Endothelial cell (in vitro differentiated cells): ENCODE measurements at places on chromosomes 3 and 15.

DNA sequence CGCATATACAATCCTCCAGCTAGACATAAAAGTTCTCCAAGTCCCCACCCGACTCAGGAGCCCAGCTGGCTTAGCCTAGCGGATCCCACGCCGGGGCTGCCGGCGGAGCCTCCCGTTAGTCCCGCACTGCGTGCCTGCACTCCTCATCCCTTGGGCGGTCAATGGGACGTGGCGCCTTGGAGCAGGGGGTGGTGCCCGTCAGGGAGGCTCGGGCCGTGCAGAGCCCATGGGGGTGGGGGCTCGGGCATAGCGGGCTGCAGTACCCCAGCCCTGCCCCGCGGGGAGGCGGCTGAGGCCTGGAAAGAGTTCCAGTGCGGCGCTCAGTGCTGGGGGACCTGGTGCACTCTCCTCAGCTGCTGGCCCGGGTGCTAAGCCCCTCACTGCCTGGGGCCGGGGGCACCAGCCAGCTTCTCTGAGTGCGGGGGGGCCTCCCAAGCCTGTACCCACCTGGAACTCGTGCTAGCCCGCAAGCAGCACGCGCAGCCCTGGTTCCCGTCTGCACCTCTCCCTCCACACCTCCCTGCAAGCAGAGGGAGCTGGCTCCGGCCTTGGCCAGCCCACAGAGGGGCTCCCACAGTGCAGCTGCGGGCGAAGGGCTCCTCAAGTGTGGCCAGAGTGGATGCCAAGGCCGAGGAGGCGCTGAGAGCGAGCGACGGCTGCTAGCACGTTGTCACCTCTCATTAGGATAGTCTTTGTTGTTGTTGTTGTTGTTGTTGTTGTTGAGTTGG lies 12.2 kb upstream of the CCDC50 start:
- DNase-seq, result no peak

- DNase-seq, result no peak
Measured at GRCh38 chr3:48125013-48125705, 63.1 kb downstream of the CDC25A start.

- DNase-seq, result no peak
Measured at GRCh38 chr3:122679882-122680474, 661 bp upstream of the PARP14 start.

- DNase-seq, result no peak
Measured at GRCh38 chr3:57184526-57184925, 15.3 kb downstream of the HESX1 start.

DNA sequence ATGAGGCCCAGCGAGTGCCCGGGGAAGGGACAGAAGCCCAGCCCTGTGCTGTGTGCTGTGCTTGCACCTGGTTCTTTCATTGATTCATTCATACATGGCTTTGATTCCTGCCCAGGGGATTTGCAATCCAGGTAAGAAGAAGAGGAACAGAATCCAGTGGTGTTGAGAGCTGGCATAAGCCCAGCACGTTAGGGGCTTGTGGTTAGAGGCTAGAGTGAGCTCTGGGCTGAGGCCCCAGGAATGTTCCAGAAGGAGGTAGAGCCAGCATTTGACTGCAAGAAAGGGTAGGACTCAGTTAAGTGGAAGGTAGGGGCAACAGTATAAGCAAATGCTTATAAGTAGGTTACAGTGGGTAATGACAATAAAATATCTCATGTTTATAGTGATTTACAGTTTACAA lies 2.3 kb downstream of the VWA5B2 start:
- no peak for DNase-seq

DNA sequence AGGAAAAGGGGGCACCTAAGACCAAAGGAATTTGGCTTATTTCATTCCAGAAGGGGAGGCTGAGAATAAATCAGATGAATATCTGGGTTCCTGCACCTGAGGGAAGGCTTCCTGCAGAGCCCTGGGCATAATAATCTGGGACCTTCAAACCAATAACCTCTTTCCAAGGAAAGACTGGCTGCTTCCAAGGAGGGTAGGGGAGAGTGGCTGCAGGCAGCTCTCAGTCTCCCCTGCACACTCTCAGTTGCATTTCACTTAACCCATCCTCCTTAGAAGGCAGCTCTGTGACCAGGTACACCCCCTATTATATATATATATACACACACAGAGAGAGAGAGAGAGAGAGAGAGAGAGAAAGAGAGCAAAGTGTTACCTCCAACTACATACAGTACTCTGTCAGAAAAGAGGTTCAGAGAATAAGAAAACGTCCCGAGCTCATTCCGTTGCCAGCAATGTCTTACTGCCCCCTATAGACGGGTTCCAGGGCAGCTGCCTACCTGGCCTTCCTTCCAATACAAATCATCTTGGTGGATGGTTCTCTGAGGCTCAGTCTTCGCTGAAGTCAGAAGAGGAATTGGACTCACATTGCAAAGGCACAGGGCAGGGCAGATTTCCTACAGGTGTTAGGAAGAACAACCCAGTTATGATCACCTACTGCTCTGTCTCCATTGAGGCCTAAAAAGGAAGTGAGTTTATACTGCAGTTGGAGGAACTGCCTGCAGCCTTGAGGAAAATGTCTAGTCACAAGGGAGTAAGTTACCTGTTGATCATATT lies 26.1 kb downstream of the CAPN3 start:
- DNase-seq, result peak; percentile 62

DNA sequence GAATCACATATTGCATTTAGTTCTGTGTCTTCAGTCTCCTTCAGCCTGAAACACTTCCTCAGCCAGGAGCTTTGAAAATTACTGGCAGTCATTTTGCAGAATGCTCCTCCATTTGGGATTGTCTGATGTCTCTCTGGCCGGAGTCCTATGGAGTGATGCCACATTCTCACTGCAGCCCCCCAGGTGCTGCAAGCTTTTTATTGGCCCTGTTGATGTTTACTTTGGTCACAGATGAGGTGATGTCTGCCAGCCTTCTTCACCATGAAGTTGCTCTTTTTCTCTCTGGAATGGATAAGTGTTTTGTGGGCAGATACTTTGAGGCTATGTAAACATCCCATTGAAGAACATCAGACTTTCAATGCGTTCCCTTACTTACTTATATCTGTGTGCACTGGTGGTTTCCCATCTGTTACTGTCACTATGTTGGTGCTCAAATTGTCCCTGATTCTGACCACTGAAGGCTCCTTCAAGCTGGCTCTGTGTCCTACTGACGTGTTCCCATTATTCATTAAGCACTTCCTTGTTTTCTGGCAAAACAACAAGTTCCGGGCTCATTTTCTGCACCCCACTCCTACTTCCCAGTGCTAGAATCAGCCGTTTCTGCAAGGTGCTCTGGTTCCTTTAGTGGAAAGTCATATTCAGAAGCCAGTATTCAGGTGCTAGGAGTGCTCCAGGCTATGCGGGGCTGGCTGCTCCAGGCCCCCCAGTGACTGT lies 1.4 kb upstream of the CLEC3B start:
- DNase-seq, result no peak

- DNase-seq, result no peak
Measured at GRCh38 chr3:160098261-160098908, 109.8 kb downstream of the IL12A start.

- DNase-seq, result no peak
Measured at GRCh38 chr3:179324270-179324754, 1.5 kb downstream of the ZNF639 start.

GRCh38 chr3:119530456-119530855 lies 29.0 kb downstream of the CD80 start:
- no peak for DNase-seq

GRCh38 chr3:49716169-49716568 lies 3.3 kb downstream of the AMIGO3 start:
- no peak for DNase-seq

DNA sequence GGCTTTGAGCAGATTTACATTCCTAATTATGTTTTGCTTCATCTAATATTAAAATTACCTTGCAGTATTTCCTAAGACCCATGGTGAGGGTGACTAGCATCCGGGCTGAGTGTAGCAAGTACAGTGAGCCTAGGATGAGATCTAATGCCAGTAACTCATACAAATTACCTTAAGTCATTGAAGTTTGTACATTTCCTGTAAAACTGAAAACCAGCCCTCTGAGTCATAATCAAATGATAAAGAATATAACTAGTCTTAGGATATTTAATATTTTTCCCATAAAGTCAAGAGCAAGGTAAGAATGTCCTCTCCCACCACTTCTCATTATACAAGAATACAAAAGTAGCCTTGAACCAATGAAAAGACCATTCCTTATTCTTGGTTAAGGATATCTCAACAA lies 54.8 kb upstream of the CHRM5 start:
- no peak for DNase-seq

DNA sequence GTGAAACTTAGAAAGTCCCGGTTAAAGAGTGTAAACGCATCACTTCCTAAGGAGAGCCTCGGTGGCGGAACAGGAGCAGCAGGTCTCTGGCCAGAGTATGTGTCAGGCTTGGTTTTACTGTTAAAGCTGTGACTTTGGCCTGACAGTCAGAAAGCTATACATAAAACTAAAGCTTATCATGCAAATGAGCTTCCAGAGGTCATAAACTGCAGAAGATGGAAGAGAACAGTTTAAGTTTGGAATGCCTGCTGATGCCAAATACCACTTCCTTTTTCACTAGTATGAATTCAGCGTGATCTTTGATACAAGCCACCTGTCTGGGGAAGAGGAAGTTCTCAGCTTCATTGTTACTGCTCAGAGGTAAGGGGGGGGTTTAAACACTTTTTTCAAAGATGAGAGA lies 125.1 kb upstream of the CTDSPL start:
- no peak for DNase-seq

DNA sequence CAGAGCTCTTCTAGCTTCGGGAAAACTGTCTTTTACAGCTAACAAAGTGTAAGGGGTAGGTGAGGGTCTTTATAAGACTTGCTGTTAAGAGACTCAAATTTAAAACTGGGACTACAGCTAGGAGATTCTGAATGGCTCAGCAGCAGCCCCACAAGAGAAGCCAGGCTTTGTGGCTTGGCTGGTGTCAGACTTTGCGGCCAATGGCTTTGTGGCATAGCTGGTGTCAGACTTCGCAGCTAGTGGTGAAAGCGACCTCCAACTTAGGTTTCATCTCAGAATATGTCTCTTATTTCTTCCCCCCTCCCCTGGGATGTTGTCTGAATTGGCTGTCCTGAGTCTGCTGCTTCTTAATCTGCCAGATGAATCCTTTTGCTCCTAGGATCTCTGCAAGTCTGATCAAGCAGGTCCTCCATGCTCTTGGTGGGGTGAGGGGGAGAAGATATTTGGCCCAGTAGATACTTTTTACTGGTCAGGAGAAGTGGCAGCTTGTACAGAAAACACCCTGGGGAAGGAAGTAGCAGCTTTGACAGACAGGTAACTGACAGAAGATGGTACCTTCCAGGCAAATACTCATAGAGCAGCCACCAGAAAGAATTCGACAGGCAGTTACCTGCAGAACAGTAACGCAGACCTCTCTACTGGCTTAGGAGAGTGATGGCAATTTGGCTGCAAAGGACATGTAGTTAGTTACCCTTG lies 8.4 kb downstream of the BOC start:
- DNase-seq, result no peak

DNA sequence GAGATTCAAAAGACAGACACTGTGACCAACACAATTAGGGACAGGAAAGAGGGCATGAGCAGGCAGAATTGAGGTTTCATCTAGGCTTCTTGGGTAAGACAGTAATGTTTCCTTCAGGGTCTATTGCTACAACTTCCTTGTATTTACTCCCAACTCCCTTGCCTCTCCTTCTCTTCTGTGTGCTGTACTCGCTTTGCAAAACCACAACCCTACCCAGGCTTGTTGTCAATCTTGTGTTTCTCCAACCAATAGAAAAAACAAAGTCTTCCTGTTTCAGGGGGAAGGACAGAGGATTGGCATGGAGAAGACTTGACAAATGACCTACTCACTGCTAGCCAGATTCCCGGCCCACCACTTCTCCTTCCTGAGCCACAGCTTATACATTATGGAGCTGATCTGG lies 36.3 kb upstream of the MASP1 start:
- no peak for DNase-seq

GRCh38 chr3:48436855-48437254 lies 3.1 kb downstream of the CCDC51 start:
- no peak for DNase-seq

DNA sequence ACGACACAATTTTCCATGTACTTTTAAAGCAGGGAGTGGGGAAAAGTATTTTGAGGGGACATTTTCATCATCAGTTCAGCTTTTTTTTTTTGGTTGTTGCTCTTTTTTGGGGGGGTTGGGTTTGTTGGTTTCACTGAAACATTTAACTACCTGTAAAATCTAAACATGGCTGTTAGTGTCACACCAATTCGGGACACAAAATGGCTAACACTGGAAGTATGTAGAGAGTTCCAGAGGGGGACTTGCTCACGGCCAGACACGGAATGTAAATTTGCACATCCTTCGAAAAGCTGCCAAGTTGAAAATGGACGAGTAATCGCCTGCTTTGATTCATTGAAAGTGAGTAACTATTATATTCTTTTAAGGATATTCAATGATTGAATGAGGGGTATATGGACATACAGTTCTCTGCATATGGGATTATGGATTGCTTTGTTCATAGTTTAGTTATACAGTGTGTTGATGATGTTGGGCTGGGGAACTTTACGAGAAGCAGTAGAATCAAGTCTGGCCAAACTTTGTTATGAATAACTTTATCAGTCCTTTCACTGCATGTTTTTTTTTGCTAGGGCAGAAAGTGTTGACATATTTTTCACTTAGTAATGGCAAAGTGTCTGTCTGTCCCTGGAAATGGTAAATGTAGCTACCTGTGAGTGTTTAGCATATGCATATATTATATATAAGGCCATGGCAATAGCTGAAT lies 31.5 kb downstream of the MBNL1 start:
- DNase-seq, result no peak

DNA sequence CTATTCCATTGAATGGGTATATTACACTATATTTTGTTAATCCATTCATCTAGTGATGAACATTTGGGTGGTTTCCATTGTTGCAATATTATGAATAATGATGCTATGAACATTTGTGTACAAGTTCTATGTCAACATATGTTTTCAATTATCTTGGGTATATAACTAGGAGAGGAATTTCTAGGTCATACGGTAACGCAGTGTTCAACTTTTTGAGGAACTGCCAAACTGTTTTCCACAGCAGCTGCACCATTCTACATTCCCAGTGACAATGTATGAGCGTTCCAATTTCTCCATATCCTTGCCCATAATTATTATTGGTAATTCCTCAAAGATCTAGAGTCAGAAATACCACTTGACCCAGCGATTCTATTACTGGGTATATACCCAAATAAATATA lies 24.1 kb upstream of the RORA start:
- no peak for DNase-seq

GRCh38 chr3:129119365-129120100 lies 2.1 kb downstream of the RAB43 start:
- no peak for DNase-seq

DNA sequence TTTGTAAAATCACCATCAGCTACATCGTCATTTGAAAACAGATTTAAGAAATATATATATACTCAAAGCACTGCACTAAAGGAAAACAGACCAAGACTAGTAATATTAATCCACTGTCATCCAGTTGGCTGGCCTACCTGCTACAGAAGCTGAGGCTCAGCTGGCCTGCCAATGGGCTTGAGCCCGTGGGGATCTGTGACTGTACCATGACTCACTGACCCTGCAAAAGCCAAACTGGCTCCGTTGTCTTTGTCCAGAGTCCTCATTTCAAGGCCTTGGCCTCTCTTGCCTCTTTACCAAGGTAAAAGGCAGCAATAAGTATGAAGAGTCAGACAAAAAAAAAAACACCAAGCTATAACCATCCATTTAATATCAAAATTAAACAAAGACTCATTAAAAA lies 463.5 kb upstream of the RASGRP1 start:
- DNase-seq, result no peak
